Gastroesophageal sphincter (tissue), 4 donors: ENCODE measurements at places on chromosomes 16 and 17. TPM values are rescaled to one million over a fixed set of nuclear protein-coding genes. Genes with fewer than 3 reads are reported as not detected.

Gene GOT2
- 94.6 TPM for total RNA-seq

Gene OMG
- total RNA-seq = not detected

Gene TBC1D3
- not detected for total RNA-seq

Gene AGRP
- not detected for total RNA-seq

Gene CNTD1
- total RNA-seq = not detected
